ENCODE measurements at places on chromosomes 6 and 20.

DNA sequence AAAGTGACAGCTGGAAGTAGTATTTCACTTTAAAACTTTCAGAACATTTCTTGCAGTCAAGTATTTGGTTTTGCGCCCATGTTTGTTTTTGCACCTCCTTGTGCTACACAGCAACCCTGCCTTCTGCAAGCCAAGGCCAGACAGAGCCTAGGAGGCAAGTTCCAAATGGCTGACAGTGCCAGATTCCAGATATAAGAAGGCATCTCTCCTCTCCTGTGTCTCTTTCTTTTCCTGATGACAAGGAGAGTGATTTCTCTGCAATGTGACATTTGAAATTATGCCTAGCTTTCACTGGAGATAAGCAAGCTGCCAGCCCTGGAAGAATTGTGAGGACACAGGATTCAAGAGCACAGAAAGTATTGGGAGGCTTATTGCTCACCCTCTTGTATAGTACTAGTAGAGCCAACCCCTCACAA is 149.1 kb upstream of the TENT5A start:
- DNase-seq, result peak; percentile 29

GRCh38 chr20:11229772-11230171 is 556.0 kb upstream of the JAG1 start:
- peak; percentile 46 for DNase-seq

DNA sequence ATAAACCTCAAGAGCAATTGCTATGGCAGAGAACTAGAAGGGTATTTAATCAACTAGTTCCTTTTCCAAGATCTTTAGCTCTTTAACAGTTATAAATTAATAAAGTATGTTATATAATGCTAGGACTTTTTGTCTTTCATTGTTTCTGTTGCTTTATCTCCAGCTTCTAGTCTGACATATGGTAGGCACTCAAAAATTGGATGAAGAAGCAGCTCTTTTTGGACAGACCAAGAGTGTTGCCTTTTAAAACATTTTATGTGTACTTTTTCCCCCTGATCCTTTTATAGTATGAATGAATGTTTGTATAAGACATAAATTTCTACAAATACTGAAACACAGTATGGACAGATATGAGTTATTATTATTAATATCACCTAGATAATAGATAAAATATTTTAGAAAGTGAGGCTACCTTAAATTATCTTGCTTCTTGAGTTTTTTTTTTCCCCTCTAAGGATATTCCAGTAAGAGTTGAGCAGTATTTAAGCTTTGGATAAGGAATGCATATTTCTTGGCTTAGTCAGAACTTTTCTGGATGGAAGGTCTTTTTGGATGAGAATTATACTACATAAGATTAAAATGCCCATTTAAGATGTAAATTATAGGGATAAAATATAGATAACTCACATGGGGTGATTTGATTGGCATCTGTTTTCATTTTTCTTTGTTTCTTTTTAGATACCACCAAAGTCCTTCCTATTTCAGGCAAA is 16.6 kb downstream of the LAMA2 start:
- DNase-seq, result no peak

DNA sequence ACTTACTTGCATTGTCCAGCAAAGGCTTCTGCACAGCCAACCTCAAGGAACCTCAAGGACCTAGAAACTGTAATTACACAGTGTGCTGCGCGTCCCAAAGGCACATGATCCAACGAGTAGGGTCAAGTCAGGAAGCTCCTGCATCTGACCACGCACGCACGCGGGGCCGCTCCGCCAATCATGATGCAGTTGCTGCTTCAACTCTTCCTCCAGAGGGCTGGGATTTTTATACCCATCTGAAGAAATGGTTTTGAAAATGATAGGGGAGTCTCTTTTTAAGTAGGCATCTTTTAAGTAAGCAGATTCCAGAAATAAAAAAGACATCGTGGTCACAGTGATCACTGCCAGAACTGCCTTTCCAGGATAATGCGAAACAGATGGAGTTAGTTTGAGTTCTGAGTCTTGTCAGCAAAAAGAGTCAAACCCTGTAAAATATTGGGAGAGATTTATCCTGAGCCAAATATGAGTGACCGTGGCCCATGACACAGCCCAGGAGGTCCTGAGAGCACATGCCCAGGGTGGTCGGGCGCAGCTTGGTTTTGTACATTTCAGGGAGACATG is 34.0 kb downstream of the KIF25 start:
- peak; percentile 87 for DNase-seq

DNA sequence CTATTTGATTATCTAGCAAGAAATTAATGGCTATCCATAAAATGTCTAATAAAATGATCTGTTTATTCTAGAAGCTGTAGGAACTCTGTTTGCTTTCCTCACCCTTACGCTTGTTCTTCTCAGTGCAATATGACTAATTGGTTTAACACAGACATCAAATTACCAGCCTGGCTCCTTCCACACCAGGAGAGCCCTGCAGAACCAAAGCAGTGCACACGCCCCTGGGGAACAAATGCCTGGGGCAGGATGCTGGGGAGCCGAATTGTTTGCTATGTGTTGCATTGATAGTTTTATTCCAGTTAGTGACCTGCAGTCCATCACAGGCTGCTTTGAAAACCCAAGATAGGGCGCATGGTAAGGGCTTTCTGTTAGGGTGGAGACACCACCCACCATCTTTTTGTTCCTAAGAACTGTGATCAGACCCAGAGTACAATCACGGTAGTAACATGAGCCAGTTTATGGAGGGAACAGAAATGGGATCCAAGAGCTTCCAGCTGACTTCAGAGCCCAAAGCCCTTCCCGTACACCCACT is 126.4 kb upstream of the CD93 start:
- DNase-seq, result no peak

DNA sequence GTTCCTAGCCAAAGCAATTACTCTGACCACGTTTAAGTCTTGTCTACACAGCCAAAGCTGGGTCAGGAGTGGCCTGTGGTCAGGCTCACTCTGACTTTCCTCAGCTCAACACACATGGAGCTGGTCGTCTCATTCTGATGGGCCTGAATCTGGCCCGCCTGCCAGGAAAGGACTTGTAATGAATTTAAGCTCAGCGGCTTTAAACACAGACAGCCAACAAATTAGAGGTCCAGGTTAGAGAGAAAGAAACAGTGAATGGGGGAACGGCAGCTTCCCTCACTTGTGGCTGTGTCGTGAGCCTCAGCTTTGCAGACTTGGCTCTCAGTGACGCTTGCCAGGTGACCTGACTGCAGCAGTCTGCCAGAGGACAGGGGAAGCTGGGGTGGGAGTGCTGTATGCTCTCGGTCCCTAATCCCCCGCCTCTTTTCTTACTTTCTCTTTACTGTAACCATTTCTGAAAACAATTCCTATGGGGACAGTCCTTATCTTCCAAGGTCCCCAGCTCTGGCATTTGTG is 121.9 kb upstream of the AGPAT4 start:
- no peak for DNase-seq

- no peak for DNase-seq
Measured at GRCh38 chr6:154245506-154245905, 111.1 kb downstream of the IPCEF1 start.

- DNase-seq, result peak; percentile 30
Measured at GRCh38 chr20:44433751-44434538, 41.7 kb upstream of the TTPAL start.

- DNase-seq, result peak; percentile 44
Measured at GRCh38 chr6:135880066-135880972, 28.8 kb downstream of the PDE7B start.

DNA sequence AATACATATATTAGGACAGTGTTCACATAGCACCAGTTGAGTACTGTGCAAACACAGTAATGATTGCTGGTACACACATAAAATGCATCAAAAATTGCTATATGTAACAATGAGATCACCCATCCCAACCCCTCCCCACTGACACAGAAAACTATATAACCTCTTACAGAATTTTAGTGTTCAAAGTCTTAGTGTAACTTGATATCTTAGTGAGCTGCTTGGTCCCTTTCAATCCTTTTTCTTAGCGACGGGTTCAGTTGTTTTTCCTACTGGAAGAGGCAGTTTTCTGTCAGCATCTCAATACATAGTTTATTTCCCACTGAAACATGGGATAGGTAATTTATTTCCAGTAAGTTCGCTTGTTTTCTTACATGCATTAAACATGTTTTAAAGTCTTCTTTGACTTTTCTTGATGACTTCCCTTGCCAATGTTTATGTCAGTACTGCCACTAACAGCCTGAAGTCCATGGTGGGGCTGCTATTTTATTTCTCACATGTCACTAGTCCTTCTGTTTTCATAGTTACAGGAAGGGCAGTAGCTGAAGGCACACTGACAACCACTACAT is 96.4 kb upstream of the FOXC1 start:
- DNase-seq, result no peak

- DNase-seq, result no peak
Measured at GRCh38 chr6:80094017-80094416, 12.5 kb upstream of the BCKDHB start.

DNA sequence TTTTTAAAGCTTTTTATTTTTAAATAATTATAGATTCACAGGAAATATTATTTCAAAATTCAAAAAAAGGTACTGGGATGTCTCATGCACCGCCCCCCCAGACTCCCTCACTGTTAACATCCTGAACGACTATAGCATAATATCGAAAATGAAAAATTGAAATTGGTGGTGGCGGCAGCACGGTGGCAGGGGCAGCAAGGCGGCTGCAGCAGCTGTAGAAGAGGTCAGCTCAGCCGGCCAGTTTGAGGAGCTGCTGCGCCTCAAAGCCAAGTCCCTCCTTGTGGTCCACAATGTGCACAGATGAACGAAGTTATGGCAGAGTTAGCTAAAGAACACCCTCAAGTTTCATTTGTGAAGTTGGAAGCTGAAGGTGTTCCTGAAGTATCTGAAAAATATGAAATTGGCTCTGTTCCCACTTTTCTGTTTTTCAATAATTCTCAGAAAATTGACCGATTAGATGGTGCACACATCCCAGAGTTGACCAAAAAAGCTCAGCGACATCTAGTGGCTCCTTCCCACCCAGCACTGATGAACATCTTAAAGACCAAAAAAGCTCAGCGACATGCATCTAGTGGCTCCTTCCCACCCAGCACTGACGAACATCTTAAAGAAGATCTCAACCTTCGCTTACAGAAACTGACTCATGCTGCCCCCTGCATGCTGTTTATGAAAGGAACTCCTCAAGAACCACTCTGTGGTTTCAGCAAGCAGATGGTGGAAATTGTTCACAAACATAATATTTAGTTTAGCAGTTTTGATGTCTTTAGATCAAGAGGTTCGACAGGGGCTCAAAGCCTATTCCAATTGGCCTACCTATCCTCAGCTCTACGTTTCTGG is 100.8 kb downstream of the FAM217A start:
- DNase-seq, result peak; percentile 84

GRCh38 chr6:125375821-125376220 is 74.1 kb upstream of the HDDC2 start:
- no peak for DNase-seq

DNA sequence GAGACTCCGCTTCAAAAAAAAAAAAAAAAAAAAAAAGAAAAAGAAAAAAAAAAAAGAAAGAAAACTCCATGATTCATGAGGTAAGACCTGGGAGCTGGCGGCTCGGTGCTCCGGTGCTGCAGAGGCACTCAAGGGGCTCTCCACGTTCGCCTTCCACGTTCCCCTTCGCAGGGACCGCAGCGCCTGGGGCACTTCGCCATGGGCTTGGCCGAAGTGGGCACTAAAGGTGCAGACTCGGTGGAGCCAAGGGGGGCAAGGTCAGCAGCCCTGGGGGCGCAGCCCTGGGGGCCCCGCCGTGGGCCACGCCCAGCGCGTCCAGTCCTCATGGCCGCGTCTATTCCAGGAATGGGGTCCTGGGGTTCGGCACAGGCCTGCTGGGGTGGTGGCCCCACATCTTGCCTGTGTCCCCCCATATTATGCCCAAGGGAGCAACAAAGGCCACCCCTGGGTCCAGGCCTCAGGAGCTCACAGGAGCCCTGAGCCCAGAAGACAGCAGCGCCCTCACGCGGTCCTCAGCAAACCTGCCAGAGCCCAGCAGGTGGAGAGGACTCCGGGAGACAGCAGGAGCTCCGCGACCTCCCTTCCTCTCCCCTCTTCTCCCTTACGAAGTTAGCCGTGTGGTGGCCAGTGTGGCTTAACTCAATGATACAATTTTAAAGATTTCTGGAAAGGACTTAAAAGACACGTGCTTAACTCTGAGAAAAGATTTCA is 21.9 kb downstream of the ZBTB46 start:
- DNase-seq, result no peak

GRCh38 chr6:170229396-170229795 is 61.5 kb downstream of the DLL1 start:
- DNase-seq, result no peak

- no peak for DNase-seq
Measured at GRCh38 chr6:84748376-84748775, 16.0 kb downstream of the TBX18 start.

- DNase-seq, result no peak
Measured at GRCh38 chr6:17096652-17097051, 5.2 kb upstream of the STMND1 start.

DNA sequence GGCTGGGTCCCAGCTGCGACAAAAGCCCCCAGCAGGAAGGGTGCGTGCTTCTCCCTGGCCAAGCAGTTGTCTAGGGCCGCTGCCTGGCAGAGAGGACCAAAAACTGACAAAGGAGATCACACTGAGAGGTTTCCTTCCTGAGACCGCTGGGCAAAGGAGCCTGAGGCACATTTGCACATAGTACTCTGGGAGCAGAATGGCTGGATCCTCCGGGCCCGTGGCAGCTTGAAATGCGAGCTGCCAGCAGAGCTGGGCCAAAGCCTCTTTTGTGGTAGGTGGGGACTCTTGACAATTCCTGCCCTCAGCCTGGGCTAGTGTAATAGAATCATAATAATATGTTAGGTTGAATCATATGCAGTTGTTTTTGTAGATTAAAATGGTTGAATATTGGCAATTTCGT is 33.1 kb upstream of the RNF8 start:
- DNase-seq, result no peak

DNA sequence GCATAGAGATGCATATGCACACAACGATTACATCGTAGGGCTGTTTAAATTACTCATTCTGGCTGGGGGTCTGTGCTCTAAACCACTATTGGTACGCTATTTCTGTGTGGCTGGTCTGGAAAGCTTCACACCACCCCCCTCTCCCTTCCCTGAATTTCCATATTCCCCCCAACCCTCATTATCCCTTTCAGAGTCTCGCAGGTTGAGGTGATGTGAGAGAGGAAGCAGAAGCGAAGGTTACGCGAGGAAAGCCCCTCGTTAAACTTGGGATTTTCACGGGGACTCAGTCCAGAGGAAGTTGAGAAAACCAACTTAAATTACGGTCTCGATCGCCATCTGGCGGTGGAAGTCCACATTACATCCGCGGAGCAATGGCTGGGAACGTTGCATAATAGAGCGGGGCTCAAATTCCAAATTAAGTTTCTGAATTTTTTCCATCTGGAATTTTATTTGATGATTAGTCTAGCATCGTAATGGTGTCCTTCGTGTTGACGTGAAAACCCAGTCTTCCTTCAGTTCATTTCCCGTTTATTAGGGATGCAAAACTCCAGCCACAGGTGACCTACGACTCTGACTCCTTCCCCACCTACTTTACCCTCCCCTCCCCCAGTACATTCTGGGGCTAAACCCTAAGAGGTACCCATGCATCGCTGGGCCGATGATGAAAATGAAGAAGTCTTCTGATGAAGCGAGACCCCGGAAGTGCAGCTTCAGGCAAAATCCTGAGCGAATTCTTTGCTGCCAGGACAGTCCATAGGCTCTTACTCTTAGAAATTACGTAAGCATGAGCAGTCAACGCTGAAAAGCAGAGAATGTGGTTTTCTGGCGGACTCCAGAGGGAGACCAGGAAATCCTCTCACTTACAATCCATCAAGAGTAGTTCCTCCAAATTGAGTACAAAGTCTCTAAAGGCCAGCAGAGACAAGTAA is 19.7 kb downstream of the HLA-DOB start:
- peak; percentile 80 for DNase-seq
